ENCODE measurements at places on chromosomes 1 and 21. TPM values are rescaled to one million over a fixed set of nuclear protein-coding genes. Genes with fewer than 3 reads are reported as not detected.

- no peak for DNase-seq
Measured at GRCh38 chr1:19169642-19170041, 40.4 kb downstream of the UBR4 start.

GRCh38 chr1:245687636-245688535, 533.1 kb downstream of the KIF26B start:
- no peak for DNase-seq

DNA sequence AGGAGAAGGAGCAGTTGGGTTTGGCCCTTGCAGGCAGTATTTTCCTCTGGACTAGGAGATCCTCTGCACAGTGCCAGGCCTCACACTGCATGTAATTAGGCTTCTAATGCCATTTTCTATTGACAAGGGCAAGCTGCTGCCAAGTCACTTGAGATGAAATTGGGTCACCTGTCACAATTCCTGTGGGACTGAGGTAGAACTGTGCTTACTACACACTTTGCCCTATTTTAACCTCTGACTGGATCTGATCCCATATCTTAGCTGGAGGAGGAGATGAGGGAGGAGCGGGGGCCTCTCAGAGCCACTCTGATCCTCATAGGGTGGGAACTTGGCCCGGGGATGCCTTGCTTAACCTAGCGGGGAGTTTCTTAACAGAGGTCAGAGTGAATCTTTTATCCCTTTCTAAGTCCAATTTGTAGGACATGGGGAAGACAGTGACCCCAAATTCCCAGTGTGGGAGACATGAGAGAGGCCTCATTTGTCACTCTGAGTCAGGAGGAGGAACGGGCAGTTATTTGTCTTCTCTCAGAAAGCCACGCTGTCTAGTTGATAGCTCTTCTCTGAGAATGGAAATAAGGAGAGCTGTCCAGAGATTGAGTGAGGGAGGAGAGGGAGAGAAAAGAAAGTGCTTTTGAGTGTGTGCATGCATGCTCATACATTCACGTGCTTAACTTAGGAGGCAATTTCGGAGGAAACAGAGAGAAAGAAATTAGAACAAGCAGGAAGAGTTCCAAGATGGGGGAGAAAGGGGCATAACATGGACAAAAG, 121.3 kb downstream of the CACNA1E start:
- DNase-seq = no peak

DNA sequence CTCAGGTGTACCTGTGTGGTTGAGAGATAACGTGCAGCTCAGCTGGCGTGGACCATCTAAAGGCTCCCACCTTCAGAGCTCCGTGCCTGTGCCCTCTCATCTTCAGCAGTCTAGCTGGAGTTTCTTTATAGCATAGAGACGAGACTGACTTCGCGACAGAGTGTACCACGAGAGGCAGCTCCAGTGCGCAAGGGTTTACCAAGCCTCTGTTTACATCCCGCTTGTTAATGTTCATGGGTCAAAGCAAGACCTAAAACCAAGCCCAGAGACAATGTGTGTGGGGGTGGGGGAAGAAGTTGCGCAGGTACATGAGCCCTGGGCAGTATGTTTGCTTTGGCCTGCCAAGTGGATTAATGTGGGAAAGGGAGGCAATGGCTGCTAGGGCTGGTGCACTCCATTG, 15.6 kb downstream of the RHOU start:
- DNase-seq = no peak

DNA sequence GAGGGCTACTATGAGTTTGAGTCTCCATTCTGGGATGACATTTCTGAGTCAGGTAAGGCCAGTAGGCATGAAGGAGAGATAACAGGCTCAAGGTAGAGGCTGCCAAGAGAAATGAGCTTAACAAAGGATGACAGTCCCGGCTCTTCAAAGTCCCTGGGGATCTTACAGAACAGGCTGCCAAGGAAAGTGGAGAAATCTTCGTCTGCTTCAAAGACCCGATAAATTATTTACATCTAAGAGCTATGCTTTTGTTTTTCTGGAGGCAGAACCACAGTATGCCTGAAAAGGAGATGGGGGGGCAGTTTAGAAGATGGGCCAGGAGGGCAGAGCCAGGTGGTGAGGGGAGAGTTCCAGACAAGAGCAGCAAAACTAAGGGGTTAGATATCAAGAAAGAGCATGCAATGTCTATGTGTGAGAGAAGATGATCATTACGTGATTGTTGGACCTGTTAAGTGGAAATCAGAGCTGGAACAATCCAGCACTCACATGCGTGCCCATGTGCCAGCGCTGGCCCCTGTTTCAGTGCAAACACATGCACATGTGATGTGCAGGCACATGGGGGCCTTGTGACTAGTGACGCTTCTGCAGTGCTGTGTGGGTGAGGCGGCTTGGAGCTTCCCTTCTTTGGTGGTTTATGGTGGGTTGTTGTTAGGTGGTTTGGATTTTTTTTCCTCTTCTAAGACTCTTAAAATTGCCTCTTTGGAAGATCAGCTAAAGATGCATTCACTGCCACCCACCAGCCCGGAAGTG, 25.7 kb downstream of the CAMK1G start:
- no peak for DNase-seq

DNA sequence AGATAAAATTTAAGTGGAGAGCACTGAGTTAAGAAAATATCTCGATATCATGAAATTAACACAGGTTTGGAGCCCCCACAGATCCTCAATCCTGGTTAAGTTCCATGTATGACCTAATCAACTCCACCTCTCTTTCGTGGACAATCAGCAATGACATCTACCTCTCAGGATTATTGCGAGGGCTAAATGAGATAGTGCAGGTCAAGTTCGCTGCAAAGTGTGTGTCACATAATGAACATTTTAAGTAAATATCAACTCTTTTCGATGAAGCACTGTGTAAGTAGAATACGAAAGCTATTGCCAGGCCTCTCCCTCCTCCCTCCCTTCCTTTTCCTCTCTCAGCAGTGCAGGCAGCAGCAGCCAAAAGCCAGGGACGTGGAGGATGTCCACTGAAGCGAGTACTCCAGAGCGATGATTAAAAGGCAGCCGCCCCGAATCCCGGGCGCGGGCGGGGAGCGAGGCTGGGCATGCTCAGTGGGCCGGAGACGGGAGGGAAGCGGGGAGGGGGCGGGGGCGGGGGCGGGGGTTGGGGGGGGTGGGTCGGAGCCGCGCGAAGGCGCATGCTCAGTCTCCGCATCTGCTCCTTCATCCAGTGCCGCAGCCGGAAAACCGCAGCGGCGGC, at the start of gene CAMSAP2:
Gene CAMSAP2, plus strand, starts transcription at position 567 of the 622 bp plus-strand sequence. CDS start 935 bp downstream, outside the sequence.
- peak; percentile 88 for DNase-seq

GRCh38 chr1:147712605-147713004, 42.3 kb upstream of the ACP6 start:
- DNase-seq = no peak

GRCh38 chr1:225911191-225912130, 12.6 kb downstream of the PYCR2 start:
- DNase-seq = no peak

- DNase-seq = no peak
Measured at GRCh38 chr1:220159041-220159440, 65.1 kb downstream of the IARS2 start.

DNA sequence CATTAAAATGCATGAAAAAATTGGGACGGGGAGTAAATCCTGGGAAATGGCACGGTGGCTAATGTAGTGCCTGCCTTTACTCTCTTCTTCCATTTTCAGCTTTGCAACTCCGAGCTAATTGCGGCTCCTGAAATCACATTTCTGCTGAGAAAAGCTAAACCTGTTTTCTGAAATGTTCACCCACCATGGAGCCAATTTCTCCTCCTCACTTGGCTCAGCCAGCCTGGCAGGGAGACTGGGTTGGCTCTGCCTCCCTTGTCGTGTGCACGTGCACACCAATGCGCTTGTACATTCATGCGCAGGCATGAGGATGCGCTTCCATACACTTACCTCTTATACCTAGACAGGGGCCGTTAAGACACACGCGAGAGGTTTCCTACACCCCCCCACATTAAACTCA, 165.4 kb downstream of the PLXNA2 start:
- no peak for DNase-seq

- DNase-seq = no peak
Measured at GRCh38 chr21:39073717-39074116, 109.5 kb downstream of the PSMG1 start.

DNA sequence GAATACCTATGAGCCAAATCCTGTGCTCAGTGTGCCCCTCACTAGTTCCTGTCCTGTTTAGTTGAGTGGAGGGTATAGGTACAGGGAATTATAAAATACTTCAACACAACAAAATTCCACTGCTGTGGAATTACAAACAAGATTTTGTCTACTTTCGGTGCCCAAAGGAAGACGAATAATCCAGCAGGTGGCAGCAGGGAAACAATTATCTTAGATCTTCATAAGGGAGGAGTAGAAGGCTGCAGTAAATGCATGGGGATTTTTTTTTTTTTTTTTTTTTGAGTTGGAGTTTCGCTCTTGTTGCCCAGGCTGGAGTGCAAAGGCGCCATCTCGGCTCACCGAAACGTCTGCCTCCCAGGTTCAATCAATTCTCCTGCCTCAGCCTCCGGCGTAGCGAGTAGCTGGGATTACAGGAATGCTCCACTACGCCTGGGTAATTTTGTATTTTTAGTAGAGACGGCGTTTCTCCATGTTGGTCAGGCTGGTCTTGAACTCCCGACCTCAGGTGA, 2.0 kb upstream of the PIP5K1A start:
- DNase-seq = peak; percentile 68

DNA sequence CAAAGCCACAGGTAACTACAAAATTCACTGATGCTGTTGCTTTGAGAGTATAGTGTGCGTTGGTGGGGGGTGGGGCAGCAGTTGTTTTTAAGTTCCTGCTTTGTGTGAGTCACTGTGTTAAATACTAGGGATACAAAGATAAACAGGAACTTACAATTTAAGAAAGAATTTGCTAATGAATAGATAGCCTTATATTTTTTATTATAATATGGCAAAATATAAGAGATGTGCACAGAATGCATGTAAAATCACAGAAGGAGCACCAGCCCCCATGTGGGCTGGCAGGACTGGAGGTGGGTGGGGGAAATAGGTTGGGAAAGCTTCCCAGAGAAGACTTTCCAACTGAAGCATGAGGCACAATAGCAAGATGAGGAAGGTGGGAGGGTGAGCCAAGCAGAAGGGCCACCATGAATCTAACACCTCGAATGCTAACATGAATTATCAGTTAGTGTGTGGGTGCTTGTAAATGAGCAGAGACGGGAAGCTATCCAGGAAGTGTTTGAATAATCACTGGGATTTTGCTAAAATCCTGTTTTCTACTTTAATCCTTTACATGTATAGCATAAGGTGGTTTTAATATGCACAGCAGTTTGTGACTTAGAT, 57.0 kb upstream of the RAVER2 start:
- DNase-seq = no peak

- no peak for DNase-seq
Measured at GRCh38 chr1:170664828-170665612, 1.1 kb downstream of the PRRX1 start.

DNA sequence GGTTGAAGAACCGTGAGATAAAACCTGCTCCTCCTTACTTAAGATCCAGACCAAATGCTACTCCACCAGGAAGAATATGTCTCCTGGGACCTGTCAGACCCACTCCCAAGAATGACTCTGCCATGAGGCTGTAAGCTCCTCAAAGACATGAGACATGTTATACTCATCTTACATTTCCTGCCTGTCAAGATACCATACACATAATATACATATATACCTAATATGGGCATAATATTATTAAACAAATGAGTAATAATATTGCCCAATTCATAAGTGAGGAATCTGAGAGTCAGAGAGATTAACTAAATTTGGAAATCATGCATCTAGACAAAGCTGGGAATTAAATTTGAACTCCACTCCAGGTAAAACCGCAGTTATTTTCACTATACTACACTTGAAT, 634.9 kb downstream of the LMO4 start:
- no peak for DNase-seq

- peak; percentile 33 for DNase-seq
Measured at GRCh38 chr1:62407398-62408009, 29.3 kb upstream of the USP1 start.

PMF1 gene
- 36.9 TPM for total RNA-seq

NPL gene
- total RNA-seq = 10.5 TPM

KRTAP12-2 gene
- not detected for total RNA-seq

RHD gene
- 0.69 TPM for total RNA-seq

FBLIM1 gene
- total RNA-seq = 28.8 TPM

KRTAP7-1 gene
- total RNA-seq = not detected

CYP4X1 gene
- 7.0 TPM for total RNA-seq
